ENCODE measurements at places on chromosomes 5 and 9.

- DNase-seq, result peak; percentile 14
Measured at GRCh38 chr5:131394128-131394527, 130.3 kb downstream of the CDC42SE2 start.

DNA sequence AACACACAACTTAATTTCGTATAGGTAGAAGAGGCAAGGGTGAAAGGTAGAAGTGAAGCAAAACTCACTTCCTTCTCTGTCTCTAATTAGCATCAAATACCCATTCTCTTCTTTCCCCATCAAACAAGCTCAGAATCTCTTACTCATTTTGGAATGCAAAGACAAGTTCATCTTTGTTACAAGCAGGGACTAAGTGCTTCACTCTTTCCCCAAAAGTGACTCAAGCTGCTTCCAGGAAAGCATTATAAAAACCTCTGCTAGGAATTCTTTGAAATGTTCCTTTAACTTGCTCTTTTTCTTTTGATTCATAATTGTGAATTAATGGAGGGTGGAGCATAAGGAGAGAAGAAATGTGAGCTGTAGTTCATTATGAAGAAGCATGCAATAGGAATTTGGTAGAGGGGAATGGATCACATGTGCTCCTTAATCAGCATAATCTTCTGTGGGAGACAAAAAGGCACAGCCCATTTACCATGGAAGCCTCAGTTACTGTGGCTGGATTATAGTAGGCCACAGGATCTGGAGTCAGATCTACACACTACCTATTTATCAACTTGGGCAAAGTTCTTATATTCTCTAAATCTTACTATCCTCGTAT, 109.5 kb upstream of the DPYSL3 start:
- DNase-seq, result no peak

- DNase-seq, result no peak
Measured at GRCh38 chr9:19976226-19976625, 187.4 kb upstream of the SLC24A2 start.

DNA sequence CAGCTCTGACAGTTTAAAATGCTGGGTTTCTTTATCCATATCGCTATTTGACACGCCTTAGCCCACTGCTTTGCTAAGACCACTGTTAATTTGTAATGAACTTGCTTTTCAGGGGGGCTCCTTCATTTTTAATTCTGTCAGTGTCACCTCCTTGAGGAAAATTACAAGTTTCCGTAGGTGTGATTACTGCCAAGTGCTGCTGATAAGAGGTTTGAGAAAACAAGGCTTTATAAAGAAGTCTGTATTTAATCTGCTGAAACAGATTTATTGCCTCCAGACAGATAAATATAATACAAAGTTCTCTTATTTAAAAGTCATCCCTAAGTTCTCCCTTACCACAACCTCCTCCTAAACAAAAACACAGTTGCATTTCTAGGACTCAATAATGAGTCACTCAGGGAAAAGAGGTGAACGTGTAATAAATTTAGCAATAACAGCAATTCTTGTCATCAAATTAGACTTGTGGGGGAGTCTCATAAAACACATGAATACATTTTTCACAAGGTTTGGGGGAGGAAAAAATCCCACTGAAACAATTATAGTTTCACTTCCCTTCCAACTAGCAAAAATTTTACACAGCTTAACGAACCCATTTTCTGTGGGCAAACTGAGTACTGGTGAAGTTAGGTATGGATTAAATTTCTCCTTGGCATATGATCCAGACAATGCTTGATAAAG, 72.8 kb downstream of the MAPKAP1 start:
- no peak for DNase-seq

DNA sequence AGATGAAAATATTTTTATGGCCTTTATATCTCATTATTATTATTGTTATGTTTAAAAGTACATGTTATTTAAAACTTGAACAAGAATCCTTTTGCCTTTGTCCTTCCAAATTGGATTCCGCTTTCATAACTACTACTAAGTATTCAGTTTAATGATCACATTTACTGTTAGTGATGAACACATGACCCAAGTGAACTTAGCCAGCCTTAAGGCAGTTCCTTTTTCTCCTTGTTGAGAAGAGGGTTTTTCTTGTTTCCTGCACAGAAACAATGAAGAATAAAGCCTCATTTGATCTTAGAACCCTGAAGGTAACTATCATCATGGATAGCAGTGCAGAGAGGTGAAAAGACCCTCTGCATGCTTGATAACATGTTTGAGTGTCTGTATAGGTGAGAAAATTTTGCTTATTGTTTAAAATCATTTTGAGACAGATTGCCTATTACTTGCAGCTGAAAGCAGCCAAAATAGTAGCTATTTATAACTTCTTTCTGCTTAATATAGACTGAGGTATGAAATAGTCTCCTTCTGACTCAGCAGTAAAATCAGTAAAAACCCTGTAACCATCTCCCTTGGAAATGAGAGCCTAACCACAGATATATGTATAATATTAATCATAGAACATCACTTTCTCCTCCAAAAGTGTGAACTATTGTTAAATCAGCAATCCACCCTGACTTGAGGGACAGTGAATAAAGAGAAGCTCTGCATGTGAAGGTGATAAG, 266.2 kb downstream of the SPATA31D1 start:
- DNase-seq, result no peak

- DNase-seq, result no peak
Measured at GRCh38 chr9:127931092-127931881, 710 bp upstream of the PIP5KL1 start.

GRCh38 chr5:109100971-109101370, 308.8 kb downstream of the PJA2 start:
- no peak for DNase-seq

DNA sequence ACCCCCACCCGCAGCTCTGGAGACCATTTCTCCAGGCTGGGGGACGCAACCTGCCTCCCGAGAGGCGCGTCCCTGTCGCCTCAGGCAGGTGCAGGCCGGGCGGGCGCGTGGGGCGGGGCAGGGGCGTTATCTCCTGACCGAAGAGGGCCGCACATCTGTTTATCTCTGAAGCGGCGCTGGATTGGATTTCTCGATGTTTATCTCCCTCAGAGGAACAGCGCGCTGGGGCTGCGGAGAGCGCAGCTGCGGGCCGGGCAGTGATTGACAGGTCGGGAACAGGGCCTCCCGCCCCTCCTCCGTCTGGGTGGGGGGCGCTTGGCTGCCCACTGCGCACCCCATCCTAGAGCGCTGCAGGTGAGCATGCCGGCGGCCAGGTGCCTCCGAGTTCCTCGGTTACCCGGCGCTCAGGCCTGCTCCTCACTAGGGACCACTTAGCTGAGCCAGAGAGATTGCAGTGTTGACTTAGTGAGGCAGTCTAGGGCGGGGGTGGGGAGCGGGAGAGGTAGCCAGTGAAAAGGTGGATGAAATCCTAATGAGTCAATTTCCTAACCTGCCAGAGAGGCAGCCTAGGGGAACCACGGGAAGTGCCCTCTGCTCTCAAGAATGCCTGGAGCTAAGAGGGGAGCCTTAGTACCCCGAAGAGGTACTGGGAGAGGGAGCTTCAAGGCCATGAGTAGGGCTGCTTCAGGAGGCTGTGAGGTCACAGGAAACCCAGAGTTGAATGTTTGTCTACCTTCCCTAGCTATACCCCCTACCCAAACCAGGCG, 39.6 kb upstream of the TIFAB start:
- no peak for DNase-seq

GRCh38 chr5:133392448-133392847, 219.9 kb downstream of the FSTL4 start:
- no peak for DNase-seq

GRCh38 chr5:645421-645820, 33.3 kb downstream of the CEP72 start:
- DNase-seq, result no peak

DNA sequence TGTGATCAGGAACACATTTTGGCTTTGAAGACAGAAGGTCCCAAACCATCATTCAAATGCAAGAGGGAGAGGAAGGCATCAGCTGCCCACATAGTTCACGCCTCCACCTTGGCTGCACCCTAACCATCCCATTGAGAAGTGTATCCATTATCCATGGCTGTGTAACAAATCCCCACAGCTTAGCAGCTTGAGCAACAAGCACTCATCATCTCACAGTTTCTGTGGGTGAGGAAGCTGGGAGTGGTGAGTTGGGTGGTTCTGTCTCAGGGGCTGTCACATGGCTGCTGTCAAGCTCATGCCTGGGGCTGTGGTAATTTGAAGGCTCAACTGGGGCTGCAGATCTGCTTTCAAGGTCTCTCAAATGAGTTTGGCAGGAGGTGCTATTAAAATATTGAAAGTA, 23.0 kb upstream of the CEP72 start:
- no peak for DNase-seq

- no peak for DNase-seq
Measured at GRCh38 chr5:72093217-72093616, 14.1 kb upstream of the MAP1B start.

DNA sequence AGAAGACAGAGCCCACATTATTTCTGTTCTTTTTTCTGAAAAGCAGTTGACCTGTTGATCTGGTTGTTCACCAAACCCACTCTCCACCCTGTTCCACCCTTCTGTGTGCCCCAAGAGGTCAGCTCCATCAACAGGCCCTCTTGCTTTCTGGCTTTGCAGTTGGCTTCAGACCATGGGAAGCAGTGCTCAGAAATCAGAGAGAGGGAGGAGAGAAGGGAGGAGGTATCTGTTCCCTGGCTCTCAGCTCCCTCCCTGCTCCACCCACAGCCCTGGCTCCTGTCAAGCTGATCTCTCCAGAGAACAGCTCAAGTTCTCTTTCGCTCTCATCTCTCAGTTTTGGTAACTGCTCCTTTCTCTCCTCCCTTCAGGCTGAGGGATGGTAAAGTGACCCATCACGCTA, 144.2 kb upstream of the RAI14 start:
- no peak for DNase-seq

DNA sequence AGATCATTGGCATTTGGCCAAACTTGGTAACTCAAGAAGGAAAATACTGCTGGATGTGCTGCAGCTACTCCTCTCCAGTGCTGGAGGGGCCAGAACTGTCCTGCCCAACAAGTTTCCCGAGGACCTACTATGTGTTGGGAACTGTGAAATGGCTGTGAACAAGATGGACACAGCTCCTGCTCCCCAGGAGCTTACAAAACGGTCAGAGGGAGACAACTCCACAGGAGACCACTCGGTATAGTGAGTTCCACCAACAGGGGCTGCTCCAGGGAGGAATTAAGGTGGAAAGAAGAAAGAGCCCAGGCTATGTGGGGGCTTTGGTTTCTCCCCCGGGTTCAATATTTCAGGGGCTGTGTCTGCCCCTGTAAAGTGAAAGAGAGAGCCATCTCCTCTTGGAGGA, 78.8 kb downstream of the GNA14 start:
- DNase-seq, result no peak

DNA sequence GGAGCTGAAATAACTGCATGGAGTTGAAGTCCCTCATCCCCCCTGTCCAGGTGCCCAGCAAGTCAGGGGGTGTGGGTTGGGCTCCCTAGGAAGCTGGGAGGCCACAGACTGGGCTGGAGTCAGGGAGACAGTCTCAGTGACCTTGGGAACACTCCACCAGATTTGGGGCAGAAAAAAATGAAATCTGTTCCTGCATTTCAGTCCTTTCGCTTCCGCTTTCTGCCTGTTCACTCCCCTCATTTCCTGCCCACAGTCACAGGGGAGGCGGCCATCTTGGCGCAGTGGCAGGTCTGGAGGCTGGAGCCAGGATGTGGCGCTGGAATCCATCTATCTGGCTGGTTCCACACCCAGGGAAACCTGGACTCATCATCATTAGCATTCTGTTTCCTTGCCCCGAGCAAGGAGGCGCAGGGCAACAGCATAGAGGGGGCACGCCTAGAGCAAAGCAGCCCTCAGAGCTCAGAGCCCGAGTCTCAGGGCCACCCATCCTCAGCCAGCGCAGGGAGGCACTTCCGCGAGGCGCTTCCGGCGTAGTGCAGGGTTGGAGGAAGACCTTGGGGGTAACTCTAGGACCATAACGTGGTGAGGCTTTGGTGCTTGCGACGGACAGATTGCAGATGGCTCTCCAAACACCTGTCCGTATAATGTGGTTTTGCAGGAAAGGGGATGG, 86.2 kb upstream of the HSPA9 start:
- no peak for DNase-seq

- DNase-seq, result no peak
Measured at GRCh38 chr5:102153003-102153759, 142.9 kb downstream of the SLCO4C1 start.

GRCh38 chr5:57598097-57598496, 115.5 kb upstream of the ACTBL2 start:
- no peak for DNase-seq

DNA sequence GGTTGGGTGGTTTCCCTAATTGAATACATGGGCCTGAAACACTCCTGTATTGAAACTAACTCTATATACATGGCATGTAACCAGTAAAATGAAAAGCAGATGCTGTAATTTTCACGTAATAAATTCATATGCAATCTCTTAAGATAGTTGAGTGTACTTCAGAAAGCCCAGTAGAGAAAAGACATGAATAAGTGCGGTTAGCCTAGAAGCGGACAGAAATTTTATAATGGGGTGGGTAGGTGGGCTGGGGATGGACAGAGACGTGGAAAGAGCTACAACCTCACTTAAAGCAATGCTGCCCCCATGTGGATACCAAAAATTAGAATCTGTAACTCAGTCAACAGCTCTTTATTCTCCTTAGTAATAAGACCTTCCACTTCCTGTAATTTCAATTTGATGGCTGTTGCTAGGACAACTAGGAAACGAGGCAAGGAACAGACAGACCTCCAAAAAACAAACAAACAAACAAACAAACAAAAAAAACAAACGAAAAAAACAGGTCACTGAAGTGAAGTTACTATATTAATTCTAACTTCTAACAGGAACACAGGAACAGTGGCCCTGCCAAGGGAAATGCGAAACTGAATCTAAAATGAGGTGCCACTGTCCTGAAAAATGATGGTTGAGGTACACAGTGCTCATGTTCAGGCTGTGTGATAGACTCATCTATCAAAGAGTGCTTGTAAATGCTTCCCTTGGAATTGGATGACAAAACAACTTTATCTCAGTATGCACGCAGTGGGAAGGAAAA, 103.4 kb upstream of the GNA14 start:
- no peak for DNase-seq

GRCh38 chr5:140575309-140575708, 10.7 kb downstream of the SLC35A4 start:
- no peak for DNase-seq

GRCh38 chr5:31537851-31538250, 5.8 kb downstream of the C5orf22 start:
- DNase-seq, result no peak

GRCh38 chr5:17343675-17344074, 126.2 kb downstream of the BASP1 start:
- DNase-seq, result no peak

DNA sequence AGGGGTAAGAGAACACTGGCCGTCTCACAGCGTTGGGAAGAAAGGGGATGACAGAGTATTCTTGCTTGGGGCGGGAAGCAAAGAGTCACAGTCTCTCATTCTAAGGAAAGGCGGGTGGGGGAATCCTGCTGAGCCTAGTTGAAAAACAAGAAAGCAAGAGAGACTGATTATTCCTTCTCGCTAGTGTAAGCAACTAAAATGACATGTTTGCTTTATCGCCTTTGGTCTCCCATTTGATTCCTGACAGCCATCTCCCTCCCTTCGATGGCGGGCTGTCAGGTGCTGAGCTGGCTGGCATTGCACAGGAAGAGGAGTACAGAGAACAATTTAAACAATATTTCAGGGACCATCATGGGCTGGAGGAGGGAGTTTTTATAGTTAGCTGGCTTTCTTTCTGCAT, 331.3 kb downstream of the ASTN2 start:
- no peak for DNase-seq

Measured in stimulated activated CD4-positive, alpha-beta T cell treated with anti-CD3 and anti-CD28 coated beads, Interleukin-1b, Interleukin-23, amount 100 ng/mL, for 1 hour (primary cell).